ENCODE measurements at places on chromosomes 3 and 15.

DNA sequence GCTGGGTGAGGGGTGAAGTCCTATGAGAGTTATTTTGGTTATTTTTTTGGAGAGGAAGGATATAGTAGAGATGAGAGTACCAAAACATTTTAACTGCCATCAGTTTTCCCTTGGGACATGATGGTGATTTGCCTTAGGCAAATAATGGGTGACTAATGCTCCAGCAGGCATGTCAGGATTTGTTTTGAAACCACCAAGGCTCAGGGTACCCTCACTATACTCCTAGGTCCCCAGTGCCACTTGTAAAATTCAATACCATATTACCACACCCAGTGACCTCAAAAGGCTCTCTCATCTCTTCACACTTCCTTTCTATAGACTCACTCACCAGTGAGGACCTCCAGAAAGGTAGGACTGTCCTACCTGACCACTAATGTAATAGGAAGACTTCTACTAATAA, 83.6 kb downstream of the WDR72 start:
- DNase-seq, result no peak

GRCh38 chr3:173397161-173398110, at the start of gene NLGN1:
Gene NLGN1 (plus strand): TSS chr3:173397744.
- peak; percentile 72 for DNase-seq

- no peak for DNase-seq
Measured at GRCh38 chr3:119774444-119774843, 7.5 kb upstream of the NR1I2 start.

DNA sequence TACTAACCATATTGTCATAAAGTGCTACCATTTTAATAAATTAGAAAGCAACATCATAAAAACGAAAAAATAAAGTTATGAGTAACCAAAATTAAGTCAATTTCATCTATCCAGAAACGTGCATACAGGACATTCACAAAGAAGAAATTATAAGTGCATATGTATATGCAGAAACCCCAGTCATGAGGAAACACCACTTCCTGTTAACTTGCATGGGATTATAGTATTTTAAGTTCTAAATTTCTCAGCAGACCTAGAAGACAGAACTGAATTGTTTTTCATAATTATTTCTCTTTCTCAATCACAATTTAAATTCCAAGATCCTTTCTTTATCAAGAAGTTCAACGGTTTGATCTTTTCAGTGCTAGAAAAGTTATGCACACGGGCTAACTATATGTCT, 1.4 kb upstream of the KBTBD8 start:
- no peak for DNase-seq

DNA sequence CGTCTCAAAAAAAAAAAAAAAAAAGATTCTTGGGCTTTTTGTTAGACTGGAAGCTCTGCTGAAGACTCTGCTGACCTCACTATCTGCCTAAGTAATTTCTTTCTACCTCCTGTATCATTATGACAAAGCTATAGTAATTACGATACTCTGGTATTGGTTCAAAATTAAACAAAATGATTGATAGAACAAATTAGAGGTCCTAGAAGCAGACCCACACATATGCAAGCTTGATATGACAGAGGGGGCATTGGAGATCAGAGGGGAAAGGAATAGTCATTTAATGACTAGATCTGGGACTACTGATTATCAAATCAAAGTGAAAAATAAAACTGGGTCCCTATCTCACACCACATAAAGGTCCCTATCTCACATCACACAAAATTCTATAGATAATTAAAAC, 21.9 kb upstream of the AP3B2 start:
- no peak for DNase-seq

- no peak for DNase-seq
Measured at GRCh38 chr3:123281929-123282328, 80.2 kb downstream of the SEC22A start.

GRCh38 chr15:85759376-85759775, 35.3 kb downstream of the KLHL25 start:
- no peak for DNase-seq

GRCh38 chr3:153970047-153970446, 151.1 kb upstream of the ARHGEF26 start:
- no peak for DNase-seq

DNA sequence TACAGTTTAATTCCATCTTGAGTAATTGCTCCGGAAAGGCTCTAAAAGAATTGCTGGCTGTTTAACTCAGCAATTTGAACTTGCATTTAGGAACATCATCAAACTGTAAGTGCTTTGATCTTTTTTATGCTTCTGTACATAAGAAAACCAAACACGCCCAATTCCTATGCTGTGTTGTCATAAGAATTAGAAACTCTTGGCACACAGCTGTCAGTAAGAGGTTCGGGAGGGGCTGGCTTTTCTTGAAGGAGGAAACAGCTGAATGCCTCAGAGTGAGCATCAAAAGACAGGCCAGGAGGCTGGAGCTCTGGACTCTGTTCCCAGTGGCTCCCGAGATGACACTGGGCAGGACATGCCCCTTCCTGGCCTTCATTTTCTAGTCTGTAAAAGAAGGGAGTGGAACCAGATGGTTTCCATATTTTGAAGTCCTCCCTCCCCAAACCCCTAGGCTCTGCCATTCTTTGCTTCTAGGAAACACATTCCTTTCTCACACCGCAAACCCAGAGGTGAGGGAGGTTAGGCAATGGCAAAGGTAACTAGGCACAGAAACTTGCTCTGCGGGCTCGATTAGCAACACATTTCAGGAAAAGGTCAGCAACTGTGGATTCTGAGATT, 73.7 kb upstream of the DLG1 start:
- peak; percentile 87 for DNase-seq

GRCh38 chr15:88872106-88872505, 23.2 kb downstream of the HAPLN3 start:
- no peak for DNase-seq

- no peak for DNase-seq
Measured at GRCh38 chr3:112759681-112760080, 87.0 kb downstream of the CD200R1L start.

DNA sequence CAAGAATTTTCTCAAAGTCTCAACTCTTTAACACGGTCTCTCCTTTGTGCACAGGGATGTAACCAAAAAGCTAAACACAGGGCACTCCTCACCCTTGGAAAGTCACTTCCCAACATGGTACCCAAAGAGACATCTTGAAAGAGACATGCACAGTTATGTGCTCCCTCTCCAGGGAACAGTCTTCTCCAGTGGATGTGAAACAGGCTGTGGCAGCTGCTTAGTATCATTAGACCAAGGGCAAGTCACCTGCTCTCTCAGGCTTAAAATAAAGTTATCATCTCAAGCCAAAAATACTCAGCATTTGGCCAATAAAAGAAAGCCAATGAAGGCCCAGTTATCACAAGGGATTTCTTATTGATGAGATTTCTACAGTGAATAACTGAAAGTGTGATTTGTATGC, 128.3 kb downstream of the WDR76 start:
- DNase-seq, result no peak

Data from amniotic epithelial cell (primary cell).